Suppressor macrophage treated with lipopolysaccharide for 1 hour (primary cell): ENCODE measurements at places on chromosomes 1 and 21.

GRCh38 chr1:89068291-89068690 lies 3.3 kb upstream of the GBP1 start:
- no peak for DNase-seq

- DNase-seq, result no peak
These were observed 104.1 kb downstream of the NEGR1 start for GRCh38 chr1:72178266-72178665.

DNA sequence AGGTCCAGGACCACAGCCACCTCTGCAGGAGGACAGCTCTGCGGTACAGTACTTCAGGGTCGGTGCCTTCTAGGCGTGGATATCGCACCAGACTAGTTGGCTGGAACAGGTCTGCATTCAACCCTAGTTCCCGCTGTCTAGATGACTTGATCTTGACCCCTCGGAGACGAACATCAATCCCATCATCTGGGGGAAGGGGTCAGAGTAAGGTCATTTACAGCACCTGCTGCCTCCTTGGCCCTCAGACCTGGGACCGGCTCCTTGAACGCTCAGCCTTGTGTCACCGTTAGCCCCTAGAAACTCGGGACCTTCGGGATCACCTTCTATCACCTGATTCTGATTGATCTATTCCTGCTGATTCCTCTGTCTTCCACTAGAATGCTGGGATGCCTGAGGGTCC lies 2.6 kb downstream of the HECTD3 start:
- peak; percentile 13 for DNase-seq

DNA sequence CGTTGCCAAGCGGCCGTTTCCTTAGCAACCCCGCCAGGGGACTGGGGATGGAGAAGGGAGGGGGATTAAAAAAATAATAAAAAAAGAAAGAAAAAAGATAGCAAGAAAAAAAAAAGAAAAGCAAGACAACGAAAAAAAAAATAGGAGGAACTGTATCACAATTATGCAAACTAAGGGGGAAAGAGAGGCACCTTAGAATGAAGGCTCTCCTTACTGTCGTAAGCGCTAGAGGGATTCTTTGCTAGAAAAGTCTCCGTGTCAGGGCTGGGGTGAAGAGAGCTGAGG lies 625 bp upstream of the NEGR1 start:
- no peak for DNase-seq

DNA sequence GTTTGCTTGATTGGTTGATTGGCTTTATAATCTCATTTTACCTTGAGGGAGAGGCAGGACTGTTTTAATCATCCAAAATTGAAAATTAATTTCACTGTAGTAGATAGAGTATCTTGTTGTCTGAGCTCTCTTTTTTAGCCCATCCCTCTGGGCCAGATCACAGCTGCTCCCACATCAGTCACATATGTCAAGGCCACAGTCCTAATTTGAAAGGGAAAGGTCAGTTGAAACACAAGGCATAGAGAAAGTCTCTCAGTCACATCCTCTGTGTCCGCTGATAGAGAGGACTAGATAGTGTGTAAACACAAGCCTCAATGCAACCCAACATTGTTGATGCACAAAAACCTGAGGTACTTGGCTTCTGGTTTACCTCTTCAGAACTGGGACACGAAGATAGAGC lies 6.8 kb downstream of the C1orf74 start:
- no peak for DNase-seq
